T-helper 17 cell (primary cell): ENCODE measurements at places on chromosomes 12 and 14.

GRCh38 chr12:123149501-123150274 lies 1.2 kb downstream of the PITPNM2 start:
- no peak for DNase-seq

DNA sequence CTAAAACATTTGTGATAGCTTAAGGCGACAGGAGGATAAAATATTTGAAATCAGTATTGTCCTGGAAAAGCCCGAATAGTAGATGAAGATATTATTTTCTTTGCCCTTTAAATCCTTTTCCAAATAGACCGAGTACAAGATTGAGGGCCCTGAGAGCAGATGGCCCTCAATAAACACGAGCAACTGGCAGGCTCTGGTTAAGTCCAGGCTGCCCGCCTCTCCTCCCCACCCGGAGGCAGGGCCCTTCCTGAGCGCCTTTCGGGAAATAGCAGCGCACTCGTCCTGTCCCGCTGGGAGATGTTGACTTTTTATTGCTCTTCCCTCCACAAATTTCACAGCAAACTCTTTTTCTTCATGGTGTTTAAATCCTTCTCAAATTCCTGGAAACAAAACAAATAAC lies 50.8 kb upstream of the MAX start:
- DNase-seq, result no peak

DNA sequence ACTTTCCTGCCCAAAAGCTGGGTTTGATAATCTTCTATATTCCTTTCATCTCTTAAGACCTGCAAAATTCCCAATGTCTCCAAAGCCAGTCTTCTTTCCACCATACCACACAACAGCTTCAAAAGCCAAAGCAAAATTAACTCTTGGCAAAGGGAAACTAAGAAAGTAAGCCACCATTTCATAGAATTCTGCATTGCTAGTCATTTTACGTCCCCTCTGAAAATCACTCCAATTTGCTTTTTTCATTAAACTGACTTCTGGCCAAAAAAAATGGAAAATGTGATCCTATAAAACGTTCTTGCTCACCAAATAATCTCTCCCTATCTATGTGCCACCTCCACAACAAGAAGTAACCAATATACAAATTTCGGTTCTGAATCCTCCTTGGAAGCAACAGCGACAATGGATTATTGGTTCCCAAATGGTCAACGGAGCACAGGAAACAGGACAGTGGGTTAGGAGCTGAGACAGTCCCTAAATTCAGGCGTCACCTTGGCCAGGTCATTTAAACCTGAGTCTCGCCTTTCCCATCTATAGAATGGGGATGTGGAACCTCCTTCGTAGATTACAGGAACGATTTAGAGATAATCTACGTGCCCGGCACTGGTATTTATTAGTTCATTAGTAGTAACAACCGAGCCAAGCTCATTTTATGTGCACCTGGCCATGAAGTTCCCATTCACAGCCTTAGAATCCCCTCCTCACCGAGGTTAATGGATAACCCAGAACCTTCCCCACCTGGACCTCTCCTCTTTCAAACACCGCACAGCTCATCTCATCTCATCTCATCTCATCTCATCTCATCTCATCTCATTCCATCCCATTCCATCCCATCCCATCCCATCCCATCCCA lies 1.2 kb downstream of the NT5DC3 start:
- DNase-seq, result no peak

DNA sequence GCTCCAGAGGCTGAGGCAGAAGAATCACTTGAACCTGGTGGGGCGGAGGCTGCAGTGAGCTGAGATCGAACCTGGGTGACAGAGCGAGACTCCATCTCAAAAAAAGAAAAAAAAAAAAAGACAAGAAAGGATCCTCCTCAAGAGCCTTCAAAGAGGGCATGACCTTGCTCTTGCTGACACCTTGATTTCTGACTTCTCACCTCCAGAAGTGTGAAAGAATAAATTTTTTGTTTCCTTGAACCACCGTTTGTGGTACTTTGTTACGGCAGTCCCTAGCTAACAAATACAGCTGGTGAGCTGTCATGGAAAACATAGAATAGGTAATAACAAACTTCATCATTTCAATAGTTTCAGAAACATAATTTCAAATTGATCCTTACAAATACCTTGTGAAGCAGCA lies 1.9 kb upstream of the ACTR10 start:
- no peak for DNase-seq

- no peak for DNase-seq
Observed at GRCh38 chr12:80681-81190, 14.2 kb downstream of the IQSEC3 start.

DNA sequence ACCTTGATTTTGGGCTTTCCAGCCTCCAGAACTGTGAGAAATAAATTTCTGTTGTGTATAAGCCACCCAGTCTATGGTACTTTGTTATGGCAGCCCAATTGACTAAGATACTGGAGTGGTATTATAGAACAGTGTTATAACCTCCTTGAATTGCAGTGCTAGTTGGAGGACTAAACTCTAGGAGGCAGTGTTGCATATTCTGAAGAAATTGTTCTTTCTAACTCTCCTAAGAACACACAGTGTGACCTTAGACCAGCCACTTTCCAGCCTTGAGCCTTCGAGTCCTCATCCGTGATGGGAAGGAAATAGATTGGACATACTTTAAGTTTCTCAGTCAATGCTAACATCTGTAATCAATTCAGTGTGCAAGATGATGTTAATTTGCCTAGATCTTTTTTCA lies 22.4 kb upstream of the LRRC10 start:
- no peak for DNase-seq

DNA sequence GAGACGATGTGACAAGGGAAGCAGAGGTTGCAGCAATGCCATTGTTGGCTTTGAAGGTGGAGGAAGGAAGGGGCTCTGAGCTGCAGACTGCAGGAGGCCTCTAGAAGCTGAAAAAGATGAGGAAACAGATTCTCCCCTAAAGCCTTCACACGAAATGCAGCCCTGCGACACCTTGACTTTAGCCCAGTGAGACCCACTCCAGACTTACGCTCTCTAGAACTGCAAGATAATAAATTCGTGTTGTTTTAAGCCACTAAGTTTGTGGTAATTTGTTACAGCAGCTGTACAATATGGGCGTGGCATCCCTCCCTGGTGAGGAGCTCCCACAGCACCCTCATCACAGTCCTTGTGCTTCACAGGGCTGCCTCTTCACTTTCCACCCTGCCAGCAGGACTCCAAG lies 53.2 kb downstream of the GOLGA5 start:
- DNase-seq, result no peak

GRCh38 chr12:59407799-59408198 lies 188.0 kb upstream of the SLC16A7 start:
- no peak for DNase-seq

- DNase-seq, result no peak
Observed at GRCh38 chr12:19657118-19657731, 217.9 kb downstream of the AEBP2 start.

GRCh38 chr12:27207615-27208413 lies 36.3 kb upstream of the STK38L start:
- DNase-seq, result no peak

- no peak for DNase-seq
Observed at GRCh38 chr12:116684891-116685290, 53.0 kb downstream of the SPRING1 start.

- DNase-seq, result peak; percentile 36
Observed at GRCh38 chr12:67647799-67648520, 585 bp upstream of the DYRK2 start.

- no peak for DNase-seq
Observed at GRCh38 chr12:4556735-4557530, 5.1 kb upstream of the DYRK4 start.

GRCh38 chr14:104271391-104271790 lies 133.0 kb downstream of the KIF26A start:
- no peak for DNase-seq

DNA sequence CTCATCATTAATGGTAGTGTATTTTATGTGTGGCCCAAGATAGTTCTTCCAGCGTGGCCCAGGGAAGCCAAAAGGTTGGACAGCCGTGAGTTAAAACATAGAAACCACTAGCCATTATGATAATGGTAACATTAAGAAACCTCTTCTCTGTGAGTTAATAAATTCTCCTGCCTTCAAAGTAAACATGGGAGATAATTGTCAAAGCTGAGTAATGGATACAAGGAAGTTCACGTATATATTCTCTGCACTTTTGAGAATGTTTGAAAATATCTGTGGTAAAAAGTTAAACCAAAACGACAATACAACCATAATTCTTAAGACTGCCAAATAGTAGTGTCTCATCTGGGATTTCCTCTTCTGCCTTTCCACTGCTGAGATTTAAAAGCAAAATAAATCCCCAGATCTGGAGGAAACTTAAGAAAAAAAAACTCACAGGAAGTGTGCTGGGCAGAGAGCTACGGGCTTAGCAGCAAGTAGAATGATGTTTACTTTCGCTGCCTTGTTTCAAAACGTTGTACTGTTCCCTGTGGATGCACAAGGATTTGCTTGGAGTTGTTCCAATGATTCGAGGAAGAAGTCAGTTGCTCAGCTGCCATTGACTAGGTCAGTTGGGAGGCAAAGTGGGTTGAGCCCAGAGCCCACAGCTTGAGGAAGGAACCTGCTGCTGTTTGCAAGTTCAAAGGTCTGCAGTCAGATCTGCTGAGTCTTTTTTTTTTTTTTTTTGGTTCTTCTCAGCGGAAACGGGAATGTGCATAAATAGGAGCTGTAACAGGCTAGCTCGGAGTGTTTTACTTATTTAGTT lies 1.7 kb downstream of the TPCN1 start:
- DNase-seq, result no peak
